Stimulated activated CD4-positive, alpha-beta T cell treated with anti-CD3 and anti-CD28 coated beads, Interleukin-4, amount 100 ng/mL, for 1 hour (primary cell): ENCODE measurements at places on chromosomes 6 and 20.

DNA sequence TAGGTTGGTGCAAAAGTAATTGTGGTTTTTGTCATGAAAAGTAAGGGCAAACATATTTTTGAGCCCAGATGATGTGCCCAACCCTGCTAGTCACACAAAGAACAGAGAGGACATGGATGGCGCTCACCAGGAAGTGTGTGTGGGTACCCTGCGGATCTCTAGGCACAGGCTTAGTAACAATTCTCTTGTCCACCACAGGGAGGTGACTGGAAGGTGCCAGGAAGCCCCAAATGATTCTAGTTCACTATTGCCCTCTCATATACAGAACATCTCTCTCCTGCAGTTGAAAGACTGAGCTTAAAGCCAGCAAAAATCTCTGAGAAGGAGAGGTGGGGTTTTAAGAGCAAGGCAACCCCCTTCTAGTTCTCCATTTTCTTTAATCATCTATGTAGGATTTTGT, 272.1 kb upstream of the TAB2 start:
- DNase-seq, result no peak

DNA sequence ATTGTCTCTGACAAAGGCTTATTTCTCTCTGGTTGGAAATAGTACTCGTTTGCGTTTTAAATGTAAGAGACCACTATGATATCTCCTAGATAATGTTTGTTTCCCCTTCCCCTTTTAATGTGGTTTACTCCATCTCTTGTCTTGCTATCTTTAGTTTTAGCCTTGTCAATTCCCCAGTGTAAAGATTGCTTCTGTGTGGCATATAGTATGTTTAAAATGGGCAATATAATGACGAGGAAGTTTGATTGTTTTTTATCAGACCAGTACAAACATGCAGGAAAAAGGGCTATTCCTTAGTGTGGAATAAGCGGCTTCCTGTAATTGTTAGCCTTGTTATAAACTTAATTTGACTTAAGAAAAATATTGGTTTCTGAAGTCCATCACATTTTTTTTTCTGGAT, 3.1 kb downstream of the QKI start:
- no peak for DNase-seq

DNA sequence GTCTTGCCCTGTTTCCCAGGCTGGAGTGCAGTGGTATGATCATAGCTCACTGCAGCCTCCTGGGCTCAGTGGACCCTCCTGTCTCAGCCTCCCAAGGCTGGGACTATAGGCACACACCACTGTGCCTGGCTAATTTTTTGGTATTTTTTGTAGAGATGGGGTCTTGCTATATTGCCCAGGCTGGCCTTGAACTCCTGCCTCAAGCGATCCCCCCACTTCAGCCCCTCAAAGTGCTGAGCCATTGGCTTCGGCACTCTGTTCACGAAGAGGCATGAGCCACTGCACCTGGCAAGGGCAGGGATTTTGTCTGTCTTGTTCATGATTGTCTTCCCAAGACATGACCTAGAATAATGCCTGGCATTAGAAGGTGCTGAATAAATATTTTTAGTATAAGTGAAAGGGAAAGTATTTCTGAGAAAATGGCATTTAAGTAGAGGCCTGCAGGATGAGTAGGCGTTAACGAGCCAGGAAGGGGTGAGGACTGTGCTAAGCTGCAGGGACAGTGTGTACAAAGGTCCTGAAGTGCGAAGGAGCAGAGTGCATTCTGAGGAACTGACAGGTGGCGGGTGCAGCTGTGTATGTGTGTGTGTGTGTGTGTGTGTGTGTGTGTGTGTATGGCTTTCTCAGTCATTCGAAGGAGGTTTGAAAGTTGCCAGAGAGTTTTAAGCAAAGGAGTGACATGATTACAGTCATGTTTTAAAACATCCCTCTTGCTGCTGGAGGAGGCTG, 43.0 kb downstream of the VEGFA start:
- DNase-seq, result no peak

GRCh38 chr20:20369250-20370093, 1.6 kb downstream of the INSM1 start:
- no peak for DNase-seq

DNA sequence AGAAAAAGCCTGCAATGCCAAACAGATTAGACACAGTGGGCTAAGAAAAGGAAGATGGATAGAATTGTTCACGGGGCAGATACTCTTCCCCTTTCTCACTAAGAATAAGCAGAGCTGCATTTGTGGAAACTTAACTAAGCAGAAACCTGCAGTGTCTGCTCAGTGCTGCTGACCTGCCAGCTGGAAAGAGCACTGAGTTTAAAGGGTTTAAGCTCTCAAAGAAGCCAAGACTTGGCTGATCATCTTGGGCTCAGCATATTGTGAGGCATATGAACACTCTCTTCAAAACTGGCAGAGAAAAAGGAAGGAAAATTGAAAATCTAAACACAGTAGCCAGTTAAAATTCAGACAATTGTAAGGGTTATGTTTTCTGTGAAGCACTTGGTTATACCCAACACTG, 711.1 kb upstream of the EPHA7 start:
- no peak for DNase-seq

GRCh38 chr20:13141546-13141945, 79.5 kb upstream of the ISM1 start:
- DNase-seq, result no peak

DNA sequence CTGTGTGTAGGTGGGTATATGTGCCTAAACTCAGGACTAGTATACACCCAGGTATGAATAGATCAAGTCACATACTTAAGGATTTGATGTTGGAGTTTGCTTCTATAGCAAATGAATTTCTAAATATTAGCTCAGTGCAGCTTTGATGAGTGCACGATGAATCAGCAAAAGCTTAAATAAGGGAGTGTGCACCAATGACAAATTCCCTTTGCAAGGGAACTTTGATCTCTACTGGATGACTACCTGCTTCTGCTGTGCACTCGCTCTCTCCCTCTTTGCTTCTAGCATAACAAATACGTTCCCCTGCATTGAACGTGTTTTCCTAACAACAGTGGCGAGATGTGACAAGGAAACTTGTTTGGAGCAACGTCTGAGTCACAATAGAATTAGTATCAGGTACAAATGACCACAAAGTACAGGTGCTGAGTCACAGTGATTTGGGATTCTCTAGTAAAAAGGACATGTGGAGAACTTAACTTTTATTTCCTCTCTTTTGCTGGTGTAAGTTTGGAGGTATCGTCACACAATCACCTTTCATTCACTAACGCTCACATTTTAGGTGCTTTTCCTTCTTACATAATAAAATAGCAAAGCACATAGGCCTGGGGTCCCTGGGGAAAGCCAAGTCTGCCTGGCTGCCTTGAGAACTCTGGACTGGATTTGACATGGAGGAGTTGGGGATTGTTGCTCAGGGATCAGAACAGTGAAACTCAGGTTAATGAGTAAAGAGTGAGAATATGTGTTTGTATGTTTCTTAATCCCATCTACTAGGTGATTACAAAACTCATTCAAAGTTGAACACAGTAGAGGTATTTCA, 49.7 kb downstream of the KLHL31 start:
- DNase-seq, result no peak

DNA sequence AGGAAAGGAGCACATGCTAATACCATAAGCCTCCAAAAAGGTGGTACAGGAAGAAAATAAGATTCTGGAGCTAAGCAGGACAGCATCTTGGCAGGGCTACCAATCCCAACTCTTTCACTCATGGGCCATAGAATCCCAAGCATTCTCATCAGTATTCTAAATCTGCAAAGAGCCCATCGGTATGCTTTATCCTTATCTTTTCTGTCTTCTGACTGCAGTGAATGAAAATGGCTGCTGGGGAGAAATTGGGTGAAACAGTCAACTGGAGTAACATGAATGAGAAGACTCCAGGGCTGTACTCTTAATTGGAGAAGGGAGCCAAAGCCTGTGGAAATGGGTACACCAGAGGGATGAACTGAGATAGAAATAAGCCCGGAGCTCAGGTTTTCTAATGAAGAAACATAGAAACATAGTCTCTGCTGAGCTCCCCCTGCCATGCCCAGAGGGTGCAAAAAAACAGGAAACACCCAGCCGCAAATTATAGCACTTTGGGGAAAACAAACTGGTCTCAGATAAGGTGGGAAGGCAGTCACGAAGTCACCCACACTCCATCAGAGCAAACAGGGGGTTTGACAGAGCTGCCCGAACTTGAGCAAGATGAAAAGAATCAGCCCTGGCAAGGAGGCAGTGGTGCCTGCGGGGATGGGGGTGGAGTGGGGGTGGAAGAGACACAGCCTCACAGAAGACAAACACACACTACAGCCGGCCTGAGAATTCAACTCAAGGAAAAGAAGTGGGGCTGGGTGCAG, 35.4 kb upstream of the E2F3 start:
- DNase-seq, result peak; percentile 23

GRCh38 chr6:141790921-141791320, 341.8 kb upstream of the GJE1 start:
- no peak for DNase-seq

DNA sequence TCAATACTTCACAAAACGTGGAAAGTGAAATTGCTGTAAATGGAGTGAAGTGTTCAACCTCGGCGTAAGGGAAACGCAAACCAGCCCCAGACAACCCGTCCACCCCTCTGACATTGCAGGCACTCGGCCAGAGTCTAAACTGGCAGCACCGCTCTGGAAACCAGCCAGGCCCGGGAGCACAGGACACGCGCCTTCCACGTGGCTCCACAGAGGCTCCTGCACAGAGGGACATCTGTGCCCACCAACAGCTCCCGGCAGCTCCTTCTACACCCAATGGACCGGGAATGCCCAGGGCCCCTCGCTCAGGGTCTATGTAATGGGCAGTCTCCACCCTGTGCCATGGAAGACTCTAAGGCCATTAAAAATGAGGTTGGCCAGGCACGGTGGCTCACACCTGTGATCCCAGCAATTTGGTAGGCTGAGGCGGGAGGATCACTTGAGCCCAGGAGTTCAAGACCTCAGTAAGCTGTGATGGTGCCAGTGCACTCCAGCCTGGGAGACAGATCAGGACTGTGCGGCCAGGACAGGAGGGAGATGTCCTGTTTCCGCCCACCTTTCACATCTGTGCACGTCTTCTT, 3.4 kb upstream of the HELZ2 start:
- DNase-seq, result no peak

- DNase-seq, result no peak
These were observed 1.4 kb upstream of the DDX43 start for GRCh38 chr6:73393278-73393677.

GRCh38 chr20:58623579-58624473, 27.3 kb upstream of the STX16 start:
- DNase-seq, result no peak

DNA sequence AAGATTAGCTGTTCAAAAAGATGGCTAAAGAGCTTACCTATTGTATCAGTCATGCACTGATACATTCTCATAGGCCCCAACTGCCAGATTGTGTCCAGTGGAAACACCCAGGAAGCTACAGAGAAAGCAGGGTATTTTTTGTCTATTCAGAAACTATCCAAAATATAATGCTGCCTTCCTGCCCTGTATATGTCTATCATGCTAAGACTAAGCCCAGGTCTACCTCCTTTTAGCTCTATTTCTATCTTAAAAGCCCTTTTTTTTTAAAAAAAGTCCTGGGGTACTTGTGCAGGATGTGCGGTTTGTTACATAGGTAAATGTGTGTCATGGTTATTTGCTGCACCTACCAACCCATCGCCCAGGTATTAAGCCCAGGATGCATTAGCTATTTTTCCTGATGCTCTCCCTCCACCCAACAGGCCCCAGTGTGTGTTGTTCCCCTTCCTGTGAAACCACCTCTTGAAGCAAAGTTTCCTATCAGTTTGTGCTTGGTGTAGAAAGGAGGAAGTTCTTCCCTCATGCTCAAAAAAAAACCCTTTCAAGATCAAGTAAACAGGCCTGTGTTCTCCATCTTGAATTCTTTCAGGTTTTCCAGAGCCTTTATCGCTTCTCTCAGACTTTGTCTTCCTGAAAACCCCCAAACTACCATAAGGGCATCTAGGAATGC, 514 bp downstream of the DEFB129 start:
- DNase-seq, result no peak

DNA sequence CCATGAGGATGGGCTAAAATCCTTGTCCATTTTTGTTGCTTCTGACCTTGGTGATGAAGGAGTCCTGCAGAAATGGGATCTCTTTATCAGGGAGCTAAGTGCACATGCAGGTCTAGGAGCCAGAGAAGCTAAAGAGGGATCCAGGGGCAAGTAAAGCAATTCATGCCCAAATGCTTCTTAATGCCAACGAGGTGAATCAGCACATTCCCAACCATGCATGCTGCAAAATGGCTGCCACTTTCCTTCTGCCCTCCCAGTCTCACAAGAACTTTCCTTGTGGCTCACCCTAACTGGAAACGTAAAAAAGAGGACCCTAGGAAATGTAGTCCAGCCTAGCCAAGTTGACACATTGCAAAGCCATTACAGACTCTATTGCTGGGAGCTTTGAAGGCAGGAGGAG, 298.4 kb downstream of the MAFB start:
- DNase-seq, result no peak

DNA sequence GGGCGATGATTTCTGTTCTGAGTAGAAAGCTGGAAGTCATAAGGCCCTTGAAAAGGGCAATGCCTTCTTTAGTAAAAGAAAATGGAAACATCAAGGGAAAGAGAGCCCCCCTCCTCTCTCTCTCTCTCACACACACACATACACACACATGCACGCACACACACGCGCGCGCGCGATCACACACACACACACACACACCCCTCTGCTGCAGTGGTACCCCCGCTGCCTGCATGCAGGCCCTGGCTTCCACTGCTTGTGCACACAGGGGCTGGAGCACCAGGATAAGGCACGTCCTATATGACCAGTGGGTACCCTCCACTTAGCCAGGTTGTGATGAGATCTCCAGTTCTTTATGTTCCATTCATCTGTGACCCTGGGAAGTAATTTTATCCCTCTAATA, 300.9 kb downstream of the SLC35F1 start:
- DNase-seq, result no peak

DNA sequence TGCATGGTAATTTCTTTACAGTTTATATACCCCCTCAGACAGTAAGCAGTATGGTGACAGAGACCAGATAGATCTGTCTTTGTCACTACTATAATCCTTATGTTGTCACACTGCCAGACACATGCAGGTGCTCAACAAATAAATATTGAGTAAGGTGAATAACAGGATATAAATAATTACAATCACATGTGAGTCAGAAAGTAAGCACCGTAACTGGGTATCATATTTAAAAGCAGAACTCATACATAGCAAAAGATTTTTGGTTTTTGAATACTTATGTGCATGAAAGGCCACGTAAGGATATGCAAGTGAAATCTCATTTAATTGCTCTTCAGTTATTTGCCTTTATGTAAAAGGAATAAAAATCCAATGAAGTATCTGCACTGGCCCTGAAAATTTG, 17.4 kb downstream of the CNBD2 start:
- no peak for DNase-seq

DNA sequence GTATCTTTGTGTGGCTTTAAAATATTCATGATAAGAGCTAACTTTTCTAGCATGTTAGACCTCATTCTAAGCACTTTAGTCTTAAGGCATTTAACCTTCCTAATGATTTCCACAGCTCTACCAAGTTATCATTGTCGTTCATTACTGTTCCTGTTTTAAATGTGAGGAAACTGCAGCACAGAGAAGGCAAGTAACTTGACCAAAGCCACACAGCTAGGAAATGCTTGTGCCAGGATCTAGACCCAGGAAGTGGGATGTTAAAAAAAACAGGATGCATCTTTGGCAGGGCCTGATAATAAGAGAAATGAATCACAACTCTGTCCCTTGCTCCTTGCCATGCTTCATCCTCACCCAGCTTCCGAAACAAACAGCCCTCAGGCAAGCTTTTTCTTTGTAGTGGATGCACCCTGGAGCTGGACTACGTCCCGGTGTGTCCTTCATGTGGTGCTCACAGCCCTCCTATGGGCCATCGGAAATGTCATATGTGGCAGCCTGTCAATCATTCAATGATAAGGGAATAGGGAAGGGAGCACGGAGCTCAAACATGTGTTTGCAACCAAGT, 196.9 kb upstream of the RREB1 start:
- DNase-seq, result no peak

- DNase-seq, result no peak
These were observed 1.6 kb upstream of the PRL start for GRCh38 chr6:22298475-22298890.
